ENCODE measurements at places on chromosomes 1 and 21. TPM values are rescaled to one million over a fixed set of nuclear protein-coding genes. Genes with fewer than 3 reads are reported as not detected.

Gene TMEM125
- not detected for total RNA-seq

GRCh38 chr1:59673573-59674450, 140.9 kb upstream of the HOOK1 start:
- H3K4me3 ChIP-seq = no peak overlapping the region
- H3K27ac ChIP-seq = no peak overlapping the region
- H3K4me1 ChIP-seq = peaks cover 3% of the 10 kb centered on the region
- H3K27me3 ChIP-seq = no peaks in the 10 kb centered on the region
- DNase-seq = no peak
- no peaks in the 10 kb centered on the region for H3K36me3 ChIP-seq

Gene ANKRD35
- 4.5 TPM for total RNA-seq

GRCh38 chr1:166691476-166691875, 147.8 kb upstream of the POGK start:
- DNase-seq = no peak
- H3K27ac ChIP-seq = no peak overlapping the region
- no peaks in the 10 kb centered on the region for H3K27me3 ChIP-seq
- no peaks in the 10 kb centered on the region for H3K36me3 ChIP-seq
- no peaks in the 10 kb centered on the region for H3K4me1 ChIP-seq

Gene TNFRSF9
- under 0.01 TPM for total RNA-seq

Gene LRRC3
- total RNA-seq = 0.26 TPM

DNA sequence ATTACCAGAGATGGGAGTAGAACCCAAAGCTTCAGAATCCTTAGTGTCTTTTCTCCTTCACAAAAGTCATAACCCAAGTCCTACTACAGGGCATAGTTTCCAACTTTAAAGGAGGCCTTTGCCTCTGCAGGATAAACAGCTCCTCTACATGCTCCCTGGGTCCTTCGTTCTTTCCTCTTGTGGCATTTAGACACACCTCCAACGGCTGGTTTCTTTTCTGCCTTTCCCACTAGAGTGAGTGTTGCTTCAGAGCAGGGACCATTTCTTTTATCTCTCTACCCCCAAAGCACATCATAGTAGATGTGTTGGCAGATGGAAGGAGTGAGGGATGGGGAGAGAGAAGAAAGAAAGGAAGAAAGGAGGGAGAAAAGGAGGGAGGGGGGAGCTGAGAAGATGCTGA, 144.7 kb upstream of the SPATA6 start:
- no peak overlapping the region for H3K4me3 ChIP-seq
- no peaks in the 10 kb centered on the region for H3K36me3 ChIP-seq
- H3K27me3 ChIP-seq = no peaks in the 10 kb centered on the region
- no peak for DNase-seq

DNA sequence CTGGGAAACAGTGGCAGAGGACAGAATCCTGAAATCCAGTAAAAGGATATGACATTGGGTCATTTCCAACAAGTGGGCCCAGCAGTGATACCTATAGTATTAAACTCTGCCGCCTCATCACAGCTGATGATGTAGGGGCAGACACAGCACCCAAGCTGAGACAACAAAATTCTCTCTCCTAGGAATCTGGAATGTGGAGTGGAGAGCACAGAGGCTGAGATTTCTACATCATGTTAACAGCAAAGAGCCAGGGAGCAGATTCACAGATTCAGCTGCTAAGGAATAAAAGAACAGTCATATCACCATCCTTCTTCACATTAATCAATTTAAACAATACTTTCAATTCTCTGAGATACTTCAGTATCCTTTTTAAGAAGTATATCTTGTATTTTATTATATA, 61.9 kb downstream of the CRP start:
- no peaks in the 10 kb centered on the region for H3K4me1 ChIP-seq
- no peak for DNase-seq

Gene FAM177B
- total RNA-seq = not detected

Data from fibroblast of lung (primary cell).